Stomach (tissue), 19 donors: ENCODE measurements at places on chromosomes 12 and 14. TPM values are rescaled to one million over a fixed set of nuclear protein-coding genes. Genes with fewer than 3 reads are reported as not detected.

Gene SLC10A1
- not detected for total RNA-seq

- no peak for DNase-seq
Observed at GRCh38 chr12:25242981-25243679, 7.6 kb downstream of the KRAS start.

Gene GYS2
- not detected for total RNA-seq

GRCh38 chr14:23183479-23183878 is at the start of gene SLC7A8:
TSS of gene SLC7A8 (minus strand) at chr14:23183660. CDS start at chr14:23182914, 746 bp downstream.
- DNase-seq = peak; percentile 71

Gene PTCSC3
- total RNA-seq = not detected

DNA sequence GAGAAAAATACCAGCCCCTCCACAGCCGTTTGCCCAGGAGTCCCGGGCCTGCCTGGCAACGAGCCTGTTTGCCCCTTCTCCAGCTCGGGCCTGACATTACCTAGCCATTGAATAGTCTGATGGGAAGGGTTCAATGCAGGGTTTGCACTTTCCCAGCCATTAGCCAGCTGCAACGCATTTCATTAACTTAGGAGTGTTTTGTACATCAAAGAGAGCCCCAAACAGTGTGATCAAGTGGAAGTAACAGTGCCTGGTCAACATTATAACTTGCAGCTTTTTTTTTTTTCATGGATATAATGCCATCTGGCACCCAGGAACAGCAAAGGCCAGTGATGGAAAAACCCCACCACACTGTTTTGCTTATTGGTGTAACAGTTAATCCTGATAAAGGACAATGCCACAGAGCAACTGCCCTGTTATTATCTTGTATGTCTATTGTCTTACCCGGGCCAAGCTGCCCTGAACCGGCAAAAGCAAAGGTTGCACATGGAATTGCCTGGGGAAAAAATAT is 38.0 kb downstream of the BTG1 start:
- no peak for DNase-seq

DNA sequence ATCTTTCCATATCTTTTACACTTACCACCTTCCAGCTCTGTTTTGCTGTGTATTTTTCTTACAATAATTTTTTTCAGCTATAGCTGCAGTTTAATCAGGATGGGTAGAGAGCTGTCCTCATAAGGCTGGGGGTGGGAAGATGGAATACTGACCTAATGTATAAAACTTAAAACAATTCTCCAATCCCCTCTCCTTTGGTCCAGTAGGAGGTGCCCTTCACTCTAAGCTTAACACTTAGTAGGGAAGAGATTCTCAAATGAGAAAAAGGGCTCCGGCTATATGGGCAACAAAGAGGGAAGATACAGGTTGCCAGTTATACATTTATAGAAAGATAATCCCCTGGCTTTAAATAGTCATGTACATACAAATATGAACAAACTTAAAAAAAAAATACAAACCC is 2.8 kb downstream of the ORMDL2 start:
- no peak for DNase-seq

Gene LMO3
- 58.0 TPM for total RNA-seq

- peak; percentile 96 for DNase-seq
Observed at GRCh38 chr12:50924439-50925341, 27.7 kb upstream of the HIGD1C start.

DNA sequence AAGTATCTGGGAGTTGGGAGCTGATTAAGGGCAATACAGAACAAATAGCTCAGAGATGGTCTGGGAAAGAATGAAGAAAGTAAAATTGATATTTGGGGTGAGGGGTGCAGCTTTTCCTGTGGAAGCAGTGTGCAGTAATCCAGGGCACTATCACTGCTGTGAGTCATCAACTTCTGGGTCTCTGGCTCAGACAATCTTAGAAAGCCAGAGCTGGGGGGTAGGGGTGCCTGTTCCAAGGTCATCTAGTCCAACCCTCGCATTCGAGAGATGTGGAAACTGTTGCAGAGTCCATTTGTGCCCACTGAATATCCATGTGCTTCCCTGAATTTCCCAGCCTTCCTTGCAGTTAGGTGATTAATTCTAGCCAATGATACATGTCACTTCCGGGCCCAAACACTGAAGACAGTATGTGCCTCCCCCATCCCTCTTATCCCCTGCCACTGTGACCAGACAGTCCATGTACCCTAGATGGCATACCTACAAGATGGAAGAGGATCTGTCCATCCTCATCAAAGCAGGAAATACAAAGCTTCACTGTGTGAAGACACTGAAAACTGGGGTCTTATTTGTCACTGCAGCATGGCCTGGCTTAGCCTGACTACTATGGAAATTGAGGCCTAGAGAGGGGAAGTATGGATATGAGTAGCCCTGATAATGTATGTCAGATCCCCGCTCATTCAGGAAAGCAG is 51.9 kb downstream of the ZFP36L1 start:
- no peak for DNase-seq

DNA sequence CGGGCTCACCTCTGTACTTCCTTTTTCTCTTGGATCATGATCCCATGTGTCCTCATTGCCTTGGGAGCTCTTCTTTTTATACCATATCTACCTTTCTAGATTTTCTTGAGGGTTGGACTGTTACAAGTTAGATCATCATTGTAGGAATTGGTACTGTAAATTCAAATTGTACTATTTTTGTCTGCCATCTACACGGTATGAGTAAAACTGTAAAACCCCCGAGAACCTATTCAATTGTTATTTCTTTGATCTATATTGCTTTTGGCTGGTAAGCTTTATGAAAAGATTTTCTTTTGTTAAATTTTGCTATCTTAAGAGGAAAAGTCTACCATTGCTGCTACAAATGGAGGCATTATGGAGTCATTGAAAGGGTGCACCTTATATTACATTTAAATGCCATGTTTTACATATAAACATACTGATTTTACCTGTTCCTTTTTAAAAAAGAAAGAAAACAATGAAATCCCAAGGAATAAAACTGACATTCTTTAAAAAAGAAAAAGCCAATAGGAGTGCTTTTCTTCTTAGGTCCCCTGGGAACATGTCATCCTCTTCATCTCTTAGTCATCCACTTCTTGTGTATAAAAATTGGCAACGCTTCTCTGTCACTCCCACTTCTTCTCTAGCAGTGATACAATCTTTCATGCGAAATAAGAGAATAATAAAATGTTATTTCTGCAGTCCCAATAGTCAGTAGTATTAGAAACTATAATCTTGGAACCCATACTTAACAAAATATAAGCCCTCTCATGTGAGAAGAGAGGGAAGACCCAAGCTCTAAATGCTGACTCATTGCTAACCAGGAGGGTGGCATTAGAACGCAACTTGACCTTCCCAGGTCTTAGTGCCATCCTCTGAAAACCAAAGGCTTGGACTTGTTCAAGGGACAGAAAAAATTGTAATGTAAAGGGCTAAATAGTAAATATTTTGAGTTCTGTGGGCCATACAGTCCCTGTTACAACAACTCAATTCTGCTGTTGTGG is 20.4 kb downstream of the RGS6 start:
- no peak for DNase-seq

Gene JPH4
- total RNA-seq = not detected

DNA sequence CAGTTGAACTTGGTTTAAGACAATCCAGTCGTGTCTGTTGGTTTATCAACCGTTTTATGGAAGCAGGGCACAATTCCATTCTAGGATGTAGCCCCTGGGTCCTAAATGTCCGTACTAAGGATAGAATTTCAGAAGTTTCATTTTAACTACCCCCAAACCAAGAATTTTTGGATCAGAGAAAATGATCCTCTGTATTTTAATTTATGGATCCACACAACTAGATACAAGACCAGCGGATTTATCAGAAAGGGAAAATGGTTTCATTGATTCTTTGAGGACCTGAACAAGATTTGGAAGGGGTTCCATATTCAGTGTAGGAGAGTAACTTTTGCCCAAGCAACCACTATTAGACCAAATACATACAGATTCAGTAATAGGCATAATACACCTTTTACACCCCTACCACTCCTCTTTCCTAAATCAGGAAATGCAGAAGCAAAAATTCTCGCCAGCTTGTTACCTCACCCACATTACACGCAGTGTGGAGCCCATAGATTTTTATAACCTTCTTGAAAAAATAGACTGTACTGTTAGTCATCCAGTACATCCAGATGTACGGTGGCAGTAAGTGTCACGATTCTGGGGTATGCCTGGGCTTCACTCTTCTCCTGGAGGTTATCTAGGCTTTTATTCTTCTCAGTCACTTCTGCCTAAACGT is 1.4 kb upstream of the FBXL14 start:
- no peak for DNase-seq

Gene NYNRIN
- total RNA-seq = 5.4 TPM

- no peak for DNase-seq
Observed at GRCh38 chr14:95522116-95522515, 5.7 kb upstream of the SYNE3 start.

- DNase-seq = peak; percentile 88
Observed at GRCh38 chr12:3073438-3074250, 3.5 kb upstream of the TSPAN9 start.

GRCh38 chr14:97056086-97056485 is 258.9 kb downstream of the VRK1 start:
- DNase-seq = no peak

GRCh38 chr14:99389174-99389826 is 91.4 kb downstream of the SETD3 start:
- peak; percentile 46 for DNase-seq

GRCh38 chr12:7013101-7013500 is 5.2 kb downstream of the LPCAT3 start:
- no peak for DNase-seq

- no peak for DNase-seq
Observed at GRCh38 chr14:78524766-78525165, 354.6 kb downstream of the NRXN3 start.

Gene INSM2
- not detected for total RNA-seq

- no peak for DNase-seq
Observed at GRCh38 chr14:64979336-64980074, 7.2 kb upstream of the FNTB start.

GRCh38 chr14:63078569-63078968 is 33.3 kb upstream of the KCNH5 start:
- DNase-seq = no peak
